Placental pericyte (primary cell): ENCODE measurements at places on chromosomes 12 and 14. TPM values are rescaled to one million over a fixed set of nuclear protein-coding genes. Genes with fewer than 3 reads are reported as not detected.

Gene MAP1LC3B2
- 0.86 and 2.0 TPM in 2 replicates for total RNA-seq

Gene COX8C
- total RNA-seq: not detected in 2 replicates

Gene PPP4R4
- 0.43 and 0.88 TPM in 2 replicates for total RNA-seq

Gene TAS2R8
- total RNA-seq: 0.43 TPM in 1 of 2 replicates, not detected in the other

Gene LRRK2
- 1.1 and 2.6 TPM in 2 replicates for total RNA-seq

Gene OR6J1
- total RNA-seq: not detected in 2 replicates

Gene CCDC196
- total RNA-seq: not detected in 2 replicates

Gene DDX23
- 64.1 and 74.2 TPM in 2 replicates for total RNA-seq

Gene INF2
- total RNA-seq: 40.3 and 79.2 TPM in 2 replicates

Gene RHEBL1
- 0.22 and 1.6 TPM in 2 replicates for total RNA-seq
